Upper lobe of left lung (tissue), 6 donors: ENCODE measurements at places on chromosomes 2 and 18. TPM values are rescaled to one million over a fixed set of nuclear protein-coding genes. Genes with fewer than 3 reads are reported as not detected.

- no peaks in the 10 kb centered on the region for H3K36me3 ChIP-seq
- no peaks in the 10 kb centered on the region for H3K27me3 ChIP-seq
- peaks cover 22% of the 10 kb centered on the region for H3K4me1 ChIP-seq
- no peak for DNase-seq
Measured at GRCh38 chr2:43030551-43031307, 195.7 kb downstream of the ZFP36L2 start.

DNA sequence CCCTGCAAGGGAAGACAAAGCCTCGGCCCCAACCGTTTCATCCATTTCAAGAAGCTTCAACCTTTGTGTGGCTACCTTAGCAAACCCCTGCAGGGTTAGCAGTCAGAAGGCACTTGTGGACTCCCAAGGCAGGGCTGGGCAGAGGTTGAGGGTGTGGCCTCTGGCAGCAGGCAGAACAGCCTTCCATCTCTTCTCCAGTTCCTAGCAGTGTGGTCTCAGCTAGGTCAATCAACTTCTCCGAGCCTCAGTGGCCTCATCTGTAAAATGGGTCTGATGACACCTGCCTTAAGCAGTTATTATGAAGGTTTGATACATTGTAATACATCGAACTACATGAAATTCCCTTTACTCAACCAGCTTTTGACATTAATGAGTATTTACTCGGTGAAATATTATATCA lies 6.8 kb upstream of the PRSS56 start:
- H3K36me3 ChIP-seq: no peaks in the 10 kb centered on the region
- no peaks in the 10 kb centered on the region for H3K4me1 ChIP-seq
- DNase-seq: no peak
- no peaks in the 10 kb centered on the region for H3K27me3 ChIP-seq
- no peak overlapping the region for H3K27ac ChIP-seq

DNA sequence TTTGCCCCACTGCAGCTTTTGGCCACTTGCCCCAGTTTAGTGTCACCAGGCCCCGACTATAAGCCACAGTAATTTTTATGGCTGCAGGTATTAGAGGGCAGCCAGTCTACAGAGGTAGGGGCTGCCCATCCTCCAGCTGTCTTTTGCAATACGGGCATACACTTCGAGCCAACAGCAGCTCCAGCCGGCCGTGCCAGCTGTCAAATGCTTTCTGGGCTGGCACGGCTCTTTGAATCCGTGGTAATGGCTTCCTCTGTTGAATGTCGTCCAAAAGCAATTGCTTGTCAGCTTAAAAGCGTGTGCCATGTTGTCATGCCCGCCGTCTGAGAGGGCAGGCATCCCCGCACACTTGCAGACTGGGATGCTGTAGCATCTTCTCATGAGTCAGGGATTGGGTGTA lies 41.3 kb downstream of the BCL2L11 start:
- H3K27ac ChIP-seq: no peak overlapping the region
- DNase-seq: no peak
- peaks cover 4% of the 10 kb centered on the region for H3K36me3 ChIP-seq
- H3K4me3 ChIP-seq: no peak overlapping the region
- no peaks in the 10 kb centered on the region for H3K27me3 ChIP-seq

- peaks cover 3% of the 10 kb centered on the region for H3K4me1 ChIP-seq
- H3K27ac ChIP-seq: no peak overlapping the region
- H3K27me3 ChIP-seq: no peaks in the 10 kb centered on the region
Measured at GRCh38 chr2:176170602-176171305, 13.6 kb downstream of the HOXD3 start.

DNA sequence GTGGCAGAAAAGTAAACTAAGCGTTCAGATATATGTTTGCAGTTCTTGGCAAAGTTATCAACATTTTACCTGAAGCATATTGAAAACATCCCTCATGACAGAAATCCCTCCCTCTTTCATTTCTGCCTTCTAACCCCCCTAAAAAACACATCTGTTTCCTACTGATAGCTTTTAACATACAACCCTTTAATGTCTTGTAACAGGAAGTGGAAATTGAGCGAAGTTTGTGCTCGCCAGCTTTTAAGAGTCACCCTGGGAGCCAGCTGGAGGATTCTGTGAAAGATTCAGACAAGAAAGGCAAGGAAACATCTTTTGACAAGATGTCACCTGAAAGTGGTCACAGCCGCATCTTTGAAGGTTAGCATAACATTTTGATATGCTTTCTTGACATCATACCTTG lies 247.4 kb downstream of the XIRP2 start:
- H3K4me3 ChIP-seq: no peak overlapping the region
- no peak for DNase-seq
- H3K36me3 ChIP-seq: no peaks in the 10 kb centered on the region
- H3K4me1 ChIP-seq: no peaks in the 10 kb centered on the region

DNA sequence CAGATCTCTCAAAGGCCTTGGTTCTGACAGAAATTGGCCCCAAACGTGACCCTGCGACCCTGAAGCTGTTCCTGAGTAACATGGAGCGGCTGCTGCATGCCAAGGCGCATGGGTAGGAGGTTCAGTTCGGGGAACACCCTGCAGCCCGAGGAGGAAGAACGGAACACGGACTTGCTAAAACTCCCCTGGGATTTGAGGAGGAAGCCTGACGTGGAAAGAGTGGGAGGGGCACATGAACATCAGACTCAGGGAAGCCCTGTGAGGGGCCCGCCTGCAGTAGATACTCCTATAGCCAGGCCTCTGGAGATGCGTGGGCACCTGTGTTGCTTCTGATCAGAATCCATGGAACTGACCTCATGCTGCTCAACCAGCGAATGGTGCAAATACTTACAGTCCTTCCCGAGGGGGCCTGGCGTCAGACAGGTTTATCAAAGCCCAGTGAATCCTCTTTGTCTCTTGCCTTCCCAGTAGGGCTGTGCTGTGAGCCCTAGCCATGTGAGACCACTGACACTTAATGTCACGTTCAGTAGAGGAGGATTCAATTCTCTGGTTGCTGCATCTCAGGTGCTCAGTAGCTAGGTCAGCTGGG lies 46.8 kb downstream of the IMPA2 start:
- peaks cover 15% of the 10 kb centered on the region for H3K36me3 ChIP-seq
- no peak overlapping the region for H3K27ac ChIP-seq
- no peaks in the 10 kb centered on the region for H3K27me3 ChIP-seq
- H3K4me3 ChIP-seq: no peak overlapping the region
- H3K4me1 ChIP-seq: no peaks in the 10 kb centered on the region

GRCh38 chr2:32865399-32866068 lies 81.2 kb upstream of the LTBP1 start:
- no peaks in the 10 kb centered on the region for H3K27me3 ChIP-seq
- no peak for DNase-seq
- no peaks in the 10 kb centered on the region for H3K36me3 ChIP-seq

GRCh38 chr2:1677821-1678165 lies 66.5 kb downstream of the PXDN start:
- H3K36me3 ChIP-seq: peaks cover 22% of the 10 kb centered on the region
- H3K27me3 ChIP-seq: no peaks in the 10 kb centered on the region
- no peak for DNase-seq
- H3K4me3 ChIP-seq: no peak overlapping the region
- no peak overlapping the region for H3K27ac ChIP-seq

DNA sequence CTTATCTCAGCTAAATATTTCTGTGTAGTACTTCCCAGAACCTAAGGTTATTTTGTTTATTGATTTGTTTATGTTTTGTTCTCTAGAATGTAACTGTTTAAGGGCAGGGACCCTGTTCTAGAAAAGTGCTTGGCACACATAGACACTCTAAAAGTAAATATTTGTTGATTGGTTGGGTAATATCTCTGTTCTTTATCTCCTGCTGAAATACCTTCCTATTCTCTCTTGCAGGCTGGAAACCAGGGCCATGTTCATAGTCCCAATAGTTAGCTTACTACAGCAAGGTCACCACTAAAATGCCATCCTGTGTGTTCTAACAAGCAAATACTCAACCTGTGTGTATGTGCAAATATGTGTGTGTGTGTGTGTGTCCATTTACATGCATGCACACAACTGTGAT lies 375.6 kb upstream of the MEIS1 start:
- H3K4me1 ChIP-seq: no peaks in the 10 kb centered on the region
- no peak overlapping the region for H3K4me3 ChIP-seq
- no peaks in the 10 kb centered on the region for H3K36me3 ChIP-seq
- no peaks in the 10 kb centered on the region for H3K27me3 ChIP-seq

DNA sequence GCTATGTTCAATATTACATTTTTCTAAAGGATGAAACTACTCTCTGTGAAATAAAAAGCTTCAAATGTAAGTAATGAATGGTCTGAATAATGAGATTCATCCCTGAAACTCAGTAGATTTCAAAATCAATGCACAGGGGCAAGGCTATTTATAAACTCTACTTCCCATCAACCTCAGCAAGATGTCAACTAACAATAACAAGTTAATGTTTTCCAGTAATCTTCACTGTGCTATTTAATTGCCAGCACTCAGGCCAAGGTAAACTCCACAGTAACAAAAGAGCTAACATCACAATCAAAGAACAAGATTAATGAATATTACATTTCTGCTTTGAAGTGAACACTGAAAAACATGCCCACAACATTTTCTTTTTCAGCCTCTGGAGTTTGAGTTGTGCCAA lies 144.3 kb upstream of the ZFP36L2 start:
- H3K27me3 ChIP-seq: no peaks in the 10 kb centered on the region
- no peaks in the 10 kb centered on the region for H3K4me1 ChIP-seq
- no peak overlapping the region for H3K4me3 ChIP-seq
- DNase-seq: no peak
- H3K27ac ChIP-seq: no peak overlapping the region

- H3K27me3 ChIP-seq: no peaks in the 10 kb centered on the region
- DNase-seq: no peak
- H3K4me1 ChIP-seq: peaks cover 30% of the 10 kb centered on the region
- H3K27ac ChIP-seq: no peak overlapping the region
Measured at GRCh38 chr2:239285932-239286230, 114.9 kb downstream of the HDAC4 start.

DNA sequence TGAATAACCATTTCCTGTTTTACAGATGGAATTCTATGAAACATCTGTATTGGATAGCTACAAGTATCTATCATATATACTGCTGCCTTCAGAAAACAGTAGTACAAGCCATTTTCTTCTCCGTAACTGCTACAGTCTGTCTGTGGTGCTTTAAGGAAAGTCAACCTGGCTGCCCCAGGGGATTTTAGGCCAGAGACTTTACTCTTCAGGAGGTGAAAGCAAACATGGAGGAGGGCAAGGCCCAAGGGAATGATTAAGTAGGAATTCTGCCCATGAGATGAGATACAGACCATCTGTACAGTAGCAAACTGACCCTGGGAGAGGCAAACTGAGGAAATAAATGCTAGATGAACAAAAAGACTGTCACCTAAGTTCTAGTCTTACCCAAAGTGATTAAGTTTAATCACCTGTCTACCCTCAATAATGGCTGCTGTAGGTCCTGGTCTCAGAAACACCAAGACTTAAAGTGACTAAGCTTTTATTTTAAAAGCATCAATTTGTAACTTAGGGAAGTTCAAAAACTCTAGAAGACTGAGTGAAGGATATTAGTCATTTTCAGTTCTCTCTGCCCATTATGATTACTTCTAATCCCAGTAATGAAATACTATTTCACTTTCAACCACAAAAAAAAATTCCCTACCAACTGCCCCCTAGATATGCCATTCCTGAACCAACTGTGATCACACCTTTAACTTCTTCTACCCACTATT lies 14.8 kb downstream of the MBD2 start:
- no peak for DNase-seq
- no peak overlapping the region for H3K27ac ChIP-seq
- peaks cover 25% of the 10 kb centered on the region for H3K4me1 ChIP-seq

GRCh38 chr2:48927355-48927754 lies 171.8 kb upstream of the LHCGR start:
- H3K4me1 ChIP-seq: no peaks in the 10 kb centered on the region
- no peaks in the 10 kb centered on the region for H3K36me3 ChIP-seq
- H3K27me3 ChIP-seq: no peaks in the 10 kb centered on the region
- no peak overlapping the region for H3K27ac ChIP-seq

DNA sequence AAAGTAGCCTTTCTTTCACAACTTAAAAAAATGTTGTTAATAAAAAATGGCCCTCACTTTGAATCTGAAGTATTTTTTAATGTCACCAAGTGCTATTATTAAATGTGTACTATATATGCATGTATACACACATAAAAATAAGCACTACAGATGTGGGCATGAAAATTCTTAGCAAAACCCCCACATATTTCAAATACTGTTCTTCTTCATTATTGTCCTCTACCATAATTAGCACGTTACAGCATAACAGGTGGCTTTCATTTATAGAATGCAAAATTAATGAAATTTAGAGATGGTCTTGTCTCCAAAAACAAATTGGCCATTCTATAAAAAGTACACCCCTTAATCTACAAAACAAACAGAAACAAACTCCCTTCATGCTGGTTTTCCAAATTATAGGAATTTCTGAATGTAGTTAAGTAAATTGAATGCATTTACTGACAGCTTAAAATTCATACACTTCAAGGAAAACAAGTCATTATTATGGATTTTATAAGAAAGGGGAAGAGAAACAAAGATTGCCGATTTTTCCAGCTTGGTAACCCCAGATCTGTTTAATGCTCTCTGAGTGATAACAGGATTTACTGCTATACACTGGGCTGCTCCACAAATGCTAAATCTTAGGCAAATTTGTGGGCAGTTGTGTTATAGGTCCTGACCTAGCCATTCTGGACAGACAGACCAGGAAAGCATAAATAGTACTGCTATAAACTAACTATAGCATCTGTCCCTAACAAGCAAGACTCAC lies 67.2 kb downstream of the SPRED2 start:
- no peaks in the 10 kb centered on the region for H3K27me3 ChIP-seq
- H3K4me3 ChIP-seq: no peak overlapping the region
- no peak for DNase-seq
- H3K4me1 ChIP-seq: peaks cover 22% of the 10 kb centered on the region
- no peak overlapping the region for H3K27ac ChIP-seq

DNA sequence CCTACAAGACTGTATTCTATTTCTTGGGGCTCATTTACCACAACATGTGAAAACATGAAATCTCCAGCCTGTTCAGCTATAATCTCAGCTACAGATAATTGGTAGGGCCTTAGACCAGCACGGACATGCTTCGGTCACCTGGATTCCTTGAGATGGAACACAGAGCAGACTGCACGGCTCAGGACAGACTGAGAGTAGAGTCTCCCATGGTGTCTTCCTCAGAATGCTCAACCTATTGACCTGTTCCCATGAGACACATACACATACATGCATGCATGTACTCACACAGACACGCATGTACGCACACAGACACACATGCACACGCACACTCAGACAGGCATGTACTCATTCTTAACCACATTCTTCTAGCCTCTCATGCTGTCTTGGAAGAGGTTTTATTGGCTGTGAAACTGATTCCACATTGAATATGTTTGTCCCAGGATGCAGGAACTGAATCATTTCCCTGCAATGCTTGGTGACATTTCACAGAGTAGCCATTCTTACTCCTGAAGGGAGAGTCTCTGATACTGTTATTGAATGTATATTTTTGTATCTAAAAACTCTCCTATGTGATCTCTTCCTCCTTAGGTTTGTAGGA lies 23.5 kb upstream of the BZW1 start:
- H3K4me1 ChIP-seq: no peaks in the 10 kb centered on the region
- no peaks in the 10 kb centered on the region for H3K27me3 ChIP-seq
- DNase-seq: no peak
- H3K27ac ChIP-seq: no peak overlapping the region
- no peaks in the 10 kb centered on the region for H3K36me3 ChIP-seq
- H3K4me3 ChIP-seq: no peak overlapping the region

Gene DTNA
- 13.8 TPM for total RNA-seq

Gene SNRNP200
- 90.0 TPM for total RNA-seq

Gene SERPINB10
- total RNA-seq: 0.11 TPM

Gene PAIP2B
- 2.8 TPM for total RNA-seq

Gene SLC16A14
- total RNA-seq: 5.5 TPM

Gene MAPK4
- 5.4 TPM for total RNA-seq

Gene ELAC1
- 11.9 TPM for total RNA-seq

Gene CYTIP
- total RNA-seq: 32.2 TPM
